Immature natural killer cell (primary cell): ENCODE measurements at places on chromosomes 2 and 18. TPM values are rescaled to one million over a fixed set of nuclear protein-coding genes. Genes with fewer than 3 reads are reported as not detected.

Gene AMER3
- polyA plus RNA-seq = not detected

Gene TUBA4B
- not detected for polyA plus RNA-seq

Gene RBM45
- polyA plus RNA-seq = 4.4 TPM

Gene EGR4
- polyA plus RNA-seq = not detected

Gene KIAA2012
- polyA plus RNA-seq = not detected

Gene ACOXL
- not detected for polyA plus RNA-seq

Gene PCARE
- polyA plus RNA-seq = not detected

Gene FBXO41
- 0.40 TPM for polyA plus RNA-seq

Gene GGCX
- polyA plus RNA-seq = 21.0 TPM

Gene LYPD1
- polyA plus RNA-seq = not detected

Gene RUFY4
- not detected for polyA plus RNA-seq

Gene ZAP70
- 329 TPM for polyA plus RNA-seq

Gene PARD3B
- not detected for polyA plus RNA-seq

Gene ABCA12
- not detected for polyA plus RNA-seq

Gene PFN4
- polyA plus RNA-seq = not detected

Gene LNPK
- polyA plus RNA-seq = 21.3 TPM

Gene NR4A2
- 21.0 TPM for polyA plus RNA-seq

Gene ABHD1
- polyA plus RNA-seq = 5.5 TPM

Gene KATNAL2
- polyA plus RNA-seq = not detected

Gene ZNF385B
- not detected for polyA plus RNA-seq

Gene IL36RN
- polyA plus RNA-seq = not detected

Gene ZSWIM2
- polyA plus RNA-seq = not detected

Gene ARHGAP15
- 168 TPM for polyA plus RNA-seq

Gene CRYBA2
- polyA plus RNA-seq = not detected

Gene SNX17
- polyA plus RNA-seq = 261 TPM

Gene DSEL
- polyA plus RNA-seq = not detected

Gene SLC9A2
- not detected for polyA plus RNA-seq

Gene MEP1B
- polyA plus RNA-seq = not detected

Gene POTEF
- polyA plus RNA-seq = not detected

Gene DSC2
- not detected for polyA plus RNA-seq

Gene ABCB11
- polyA plus RNA-seq = not detected

Gene PTPRM
- 1.3 TPM for polyA plus RNA-seq

Gene CYP1B1
- polyA plus RNA-seq = 0.49 TPM

Gene CD8B2
- 0.43 TPM for polyA plus RNA-seq

Gene COBLL1
- polyA plus RNA-seq = not detected
